Fibroblast of mammary gland (primary cell): ENCODE measurements at places on chromosomes 4 and X.

- DNase-seq = no peak
Measured at GRCh38 chrX:44899946-44900345, 27.0 kb downstream of the KDM6A start.

GRCh38 chr4:42492962-42493361 lies 95.7 kb downstream of the SHISA3 start:
- no peak for DNase-seq

- DNase-seq = no peak
Measured at GRCh38 chr4:87224141-87224923, 3.9 kb upstream of the KLHL8 start.

GRCh38 chr4:39614487-39615162 lies 24.0 kb downstream of the SMIM14 start:
- DNase-seq = peak; percentile 85

DNA sequence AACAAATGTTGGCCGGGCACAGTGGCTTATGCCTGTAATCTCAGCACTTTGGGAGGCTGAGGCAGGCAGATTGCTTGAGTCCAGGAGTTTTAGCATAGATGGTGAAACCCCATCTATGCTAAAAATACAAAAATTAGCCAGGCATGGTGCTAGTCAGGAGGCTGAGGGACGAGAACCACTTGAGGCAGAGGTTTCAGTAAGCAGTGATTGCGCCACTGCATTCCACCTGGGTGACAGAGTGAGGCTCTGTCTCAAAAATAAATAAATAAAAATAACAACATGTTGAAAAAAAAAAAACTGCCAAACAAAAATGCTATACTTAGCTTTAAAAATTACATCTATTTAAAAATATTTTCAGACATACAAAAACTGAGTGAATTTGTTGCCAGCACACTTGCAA lies 374.2 kb upstream of the SMIM31 start:
- DNase-seq = no peak

DNA sequence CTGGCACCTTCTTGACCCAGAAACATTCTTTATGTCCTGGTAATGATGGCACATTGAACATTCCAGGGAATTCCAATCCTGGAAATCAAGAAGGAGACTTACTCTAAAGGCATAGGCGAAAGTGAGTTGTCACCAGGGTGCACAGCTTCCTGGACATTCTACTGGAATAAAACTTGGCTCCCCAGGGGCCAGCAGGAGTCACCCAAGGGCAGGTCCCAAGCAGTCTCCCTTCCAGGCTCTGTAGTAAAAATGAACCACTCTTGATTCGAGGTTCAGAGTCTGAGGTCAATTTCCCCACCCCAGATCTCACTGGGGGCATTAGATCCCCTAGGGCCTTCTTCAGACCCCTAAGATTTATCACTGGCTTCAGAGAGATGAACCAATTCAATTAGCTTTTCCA lies 338.7 kb upstream of the GATB start:
- no peak for DNase-seq

GRCh38 chr4:6957994-6958393 lies 48.4 kb downstream of the TBC1D14 start:
- no peak for DNase-seq

GRCh38 chr4:145098675-145099037 lies 545 bp downstream of the ABCE1 start:
- DNase-seq = peak; percentile 75

- no peak for DNase-seq
Measured at GRCh38 chr4:3666263-3666662, 99.9 kb upstream of the ADRA2C start.

- no peak for DNase-seq
Measured at GRCh38 chr4:153275380-153276276, 68.9 kb upstream of the MND1 start.

DNA sequence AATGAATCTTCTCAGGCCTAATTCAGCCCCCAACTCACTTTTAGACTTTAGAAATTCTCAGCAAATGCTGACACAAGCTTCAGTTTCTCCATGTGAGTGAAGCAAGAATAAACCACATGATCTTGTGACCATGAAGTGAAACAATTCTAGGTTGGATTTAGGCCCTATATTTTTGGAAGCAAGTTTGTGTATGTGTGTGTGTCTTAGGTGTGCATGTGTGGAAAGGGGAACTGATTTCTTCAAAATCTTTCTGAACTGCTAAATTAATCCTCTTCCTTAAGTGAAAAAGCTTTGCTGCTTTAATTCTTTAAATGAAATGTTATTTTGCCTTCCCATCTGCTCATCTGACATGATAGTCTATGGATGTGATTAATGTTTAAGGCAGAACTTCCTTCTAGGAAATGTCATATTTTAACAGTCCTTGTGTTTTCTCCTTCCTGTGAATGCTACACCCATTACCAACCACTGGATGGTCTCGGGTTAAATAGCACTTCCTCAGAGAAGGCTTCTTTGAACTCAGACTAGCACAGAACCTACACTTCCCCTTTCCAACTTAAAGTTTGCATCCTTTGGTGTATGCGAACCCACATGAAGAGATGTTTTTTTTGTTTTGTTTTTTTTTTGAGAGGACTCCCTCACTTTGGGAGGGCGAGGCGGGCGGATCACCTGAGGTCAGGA lies 1.2 kb upstream of the TMEM144 start:
- no peak for DNase-seq

GRCh38 chrX:8728932-8729535 lies 2.9 kb downstream of the ANOS1 start:
- DNase-seq = no peak

- DNase-seq = no peak
Measured at GRCh38 chr4:71029504-71029903, 36.1 kb downstream of the DCK start.

GRCh38 chr4:4651811-4652755 lies 110.2 kb upstream of the STX18 start:
- DNase-seq = no peak

DNA sequence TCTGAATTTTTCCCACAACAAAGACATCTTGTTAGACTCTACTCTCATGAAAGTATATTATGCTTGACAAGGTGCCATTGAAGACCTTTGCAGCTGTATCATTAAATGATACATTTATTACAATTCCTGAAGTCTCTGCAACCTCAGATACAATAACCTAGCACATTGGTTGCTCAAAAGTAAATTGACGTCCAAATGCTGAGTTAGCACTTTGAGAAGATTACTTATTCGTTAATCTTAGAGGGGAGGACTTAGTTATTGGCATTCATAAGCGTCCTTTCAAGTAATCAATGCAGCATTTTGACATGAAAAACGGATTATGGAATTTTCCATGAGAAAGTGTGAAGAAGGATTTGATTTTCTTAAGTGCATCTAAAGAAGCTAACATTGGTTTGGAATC lies 151.6 kb downstream of the ARSF start:
- DNase-seq = no peak

DNA sequence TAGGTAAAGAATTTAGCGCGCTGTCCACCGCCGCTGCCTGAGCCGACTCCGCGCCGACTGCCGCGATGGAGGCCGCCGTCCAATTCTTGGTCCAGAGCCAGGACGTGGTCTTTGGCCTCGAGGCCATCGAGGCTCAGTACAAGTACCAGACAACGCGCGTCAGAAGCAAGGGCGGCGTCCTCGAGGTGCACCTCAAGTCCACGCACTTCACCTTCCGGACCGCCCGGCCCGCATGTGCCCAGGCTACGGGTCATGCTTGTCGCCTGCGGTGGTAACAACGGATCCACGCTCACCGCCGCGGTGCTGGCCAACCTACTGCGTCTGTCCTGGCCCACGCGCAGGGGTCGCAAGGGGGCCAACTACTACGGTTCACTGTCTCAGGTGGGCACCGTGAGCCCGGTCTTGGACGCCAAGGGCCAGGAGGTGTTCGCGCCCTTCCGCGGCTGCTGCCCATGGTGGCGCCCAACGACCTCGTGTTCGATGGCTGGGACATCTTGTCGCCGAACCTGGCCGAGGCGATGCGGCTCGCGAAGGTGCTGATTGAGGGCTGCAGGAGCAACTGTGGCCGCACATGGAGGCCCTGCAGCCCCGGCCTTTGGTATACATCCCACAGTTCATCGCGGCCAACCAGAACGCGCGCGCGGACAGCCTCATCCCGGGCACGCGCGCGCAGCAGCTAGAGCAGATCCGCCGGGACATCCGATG lies 128.0 kb downstream of the ANAPC4 start:
- no peak for DNase-seq

- DNase-seq = no peak
Measured at GRCh38 chrX:148552775-148553174, 52.4 kb downstream of the AFF2 start.

DNA sequence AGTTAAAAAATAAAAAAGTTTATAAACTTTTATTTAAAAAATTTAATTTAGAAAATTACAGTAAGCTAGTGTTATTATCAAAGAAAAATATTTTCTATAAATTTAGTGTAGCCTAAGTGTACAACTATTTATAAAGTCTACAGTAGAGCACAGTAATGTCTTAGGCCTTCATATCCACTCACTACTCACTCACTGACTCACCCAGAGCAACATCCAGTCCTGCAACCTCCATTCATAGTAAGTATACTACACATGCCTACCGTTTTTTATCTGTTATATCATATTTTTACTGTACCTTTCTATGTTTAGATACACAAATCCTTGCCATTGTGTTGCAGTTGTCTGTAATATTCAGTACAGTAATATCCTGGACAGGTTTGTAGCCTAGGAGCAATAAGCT lies 129.0 kb upstream of the FAM47B start:
- DNase-seq = peak; percentile 15

DNA sequence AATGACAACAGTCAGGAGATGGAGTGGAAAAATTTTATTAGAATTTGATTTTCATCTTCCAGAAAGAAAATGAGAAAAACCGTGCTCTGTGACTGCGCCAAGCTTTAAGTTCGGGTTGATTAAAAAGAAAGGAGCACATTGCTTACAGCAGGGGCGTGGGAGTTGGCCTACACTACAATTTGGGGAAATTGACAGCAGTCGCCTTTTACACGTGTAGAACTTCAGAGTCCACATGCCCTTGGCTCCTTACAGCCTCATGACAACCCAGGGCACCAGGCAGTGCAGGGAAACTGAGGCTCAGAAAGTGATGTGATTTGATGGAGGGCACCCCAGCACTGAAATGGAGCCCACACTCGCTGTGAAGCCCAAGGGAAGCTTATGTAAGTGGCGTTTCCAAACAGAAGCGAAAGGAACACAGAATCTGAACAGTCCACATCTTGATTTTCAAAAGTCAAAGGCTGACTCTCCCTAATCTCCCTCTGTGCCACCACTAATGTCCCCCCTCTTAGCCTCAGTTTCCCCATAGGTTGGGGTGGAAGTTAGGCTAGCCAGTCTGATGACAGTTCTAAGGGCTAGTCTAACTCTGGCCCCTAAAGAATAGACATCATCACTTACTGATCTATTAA lies 5.5 kb downstream of the PPP2R2C start:
- DNase-seq = no peak

DNA sequence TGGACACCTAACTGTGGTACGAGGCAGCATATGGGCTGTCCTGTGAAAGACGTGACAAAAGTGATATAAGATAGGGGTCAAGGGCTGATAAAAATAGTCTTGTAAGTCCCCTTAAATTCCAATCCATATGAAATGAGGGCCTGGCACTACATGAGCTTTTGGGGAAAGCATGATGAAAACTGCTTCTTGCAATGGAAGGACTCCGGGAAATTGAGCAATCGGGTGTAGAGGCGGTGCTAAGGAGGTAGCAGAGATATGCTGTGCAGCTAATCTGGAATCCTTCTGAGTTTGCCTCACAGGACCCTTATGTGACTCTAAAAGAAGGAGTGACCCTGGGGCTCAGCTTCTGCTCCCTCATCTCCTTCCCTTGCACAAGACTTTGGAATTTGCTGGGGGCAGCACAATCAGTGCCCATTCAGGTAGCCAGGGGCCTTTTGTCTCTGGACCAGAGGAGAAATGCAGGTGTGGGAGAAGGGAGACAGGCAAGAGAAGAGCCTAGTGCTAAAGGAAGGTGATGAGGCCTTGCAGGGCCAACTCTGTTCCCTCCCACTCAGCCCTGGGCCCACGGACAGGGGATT lies 12.8 kb downstream of the CLDN2 start:
- DNase-seq = peak; percentile 42

DNA sequence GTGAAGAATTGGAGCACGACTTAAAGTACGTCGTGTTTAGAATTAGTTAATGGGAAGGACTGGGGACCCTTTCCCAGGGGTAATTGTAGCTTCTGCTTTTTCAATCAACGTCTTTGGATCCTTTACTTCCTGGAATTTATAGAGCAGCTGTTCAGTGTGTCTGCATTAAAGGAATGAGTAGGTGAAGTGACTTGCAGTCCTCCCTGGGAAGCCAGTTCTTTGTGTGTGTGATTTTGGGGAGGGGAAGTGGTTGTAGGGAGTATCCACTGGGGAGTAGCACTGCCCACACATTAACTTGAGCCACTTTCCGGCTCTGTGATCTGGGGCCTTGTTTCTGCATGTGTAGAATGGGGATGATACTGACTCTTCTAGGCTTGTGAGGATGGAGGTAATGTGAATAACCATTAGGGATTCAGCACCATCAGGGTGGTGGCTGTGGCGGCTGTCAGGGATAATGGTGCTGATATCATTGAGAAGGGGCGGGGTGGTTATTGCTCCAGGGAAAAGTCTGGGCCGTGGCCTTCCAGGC lies 54.7 kb downstream of the TMEM131L start:
- no peak for DNase-seq

DNA sequence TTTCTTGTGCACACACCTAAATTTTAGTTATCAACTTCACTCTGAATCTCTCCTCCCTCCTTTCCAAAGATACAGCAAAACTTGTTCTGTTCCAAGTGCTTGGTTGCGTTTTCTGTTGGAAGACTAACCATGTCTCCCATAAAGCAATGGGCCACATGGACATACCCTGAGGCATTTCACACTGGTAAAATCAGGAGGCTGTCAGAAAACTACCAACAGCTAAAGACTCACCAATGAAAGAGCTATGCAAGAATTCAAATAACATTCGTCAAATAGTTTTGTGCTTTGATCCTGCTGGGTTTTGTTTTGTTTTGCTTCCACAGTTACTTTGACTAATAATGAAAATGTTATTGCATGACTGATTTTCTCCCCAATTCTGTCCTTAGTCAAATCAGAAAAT lies 46.0 kb downstream of the PHEX start:
- no peak for DNase-seq

DNA sequence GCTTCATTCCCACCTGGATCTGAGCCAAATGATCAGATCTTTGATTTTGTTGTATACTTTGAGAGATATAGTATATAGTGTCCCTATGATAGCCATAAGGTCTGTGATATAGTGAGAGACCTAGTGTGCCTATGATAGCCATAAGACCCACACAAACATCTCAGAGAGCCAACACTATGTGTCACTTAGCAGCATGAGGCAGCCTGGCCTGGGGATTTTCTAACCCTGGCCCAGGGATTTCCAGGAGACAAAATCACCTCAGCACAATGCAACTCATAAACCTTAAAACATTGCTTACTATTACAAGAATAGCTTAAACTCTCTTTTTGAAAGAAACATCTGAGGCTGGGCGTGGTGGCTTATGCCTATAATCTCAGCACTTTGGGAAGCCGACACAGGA lies 23.2 kb upstream of the COL25A1 start:
- no peak for DNase-seq

DNA sequence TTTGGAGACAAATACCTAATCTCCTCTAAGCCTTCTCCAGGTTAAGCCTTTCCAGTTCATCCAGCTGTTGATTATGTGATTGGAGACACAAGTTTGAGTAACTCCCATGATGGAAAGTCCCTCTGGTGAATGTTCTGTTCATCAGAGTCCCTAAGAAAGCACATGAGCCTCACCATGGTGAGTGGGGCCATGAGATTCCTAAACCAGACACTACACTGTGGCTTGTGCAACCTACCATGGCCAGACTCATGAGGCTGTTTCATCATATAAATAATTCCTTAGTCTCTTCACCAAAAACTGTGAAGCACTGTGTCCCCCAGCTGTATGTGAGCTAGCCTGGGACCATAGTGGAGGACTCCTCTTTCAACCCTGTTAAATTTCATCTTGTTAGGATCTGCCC lies 14.4 kb downstream of the PKD2 start:
- peak; percentile 49 for DNase-seq

GRCh38 chrX:10979956-10980355 lies 131.2 kb upstream of the HCCS start:
- DNase-seq = no peak
